ENCODE measurements at places on chromosomes 5 and 9.

DNA sequence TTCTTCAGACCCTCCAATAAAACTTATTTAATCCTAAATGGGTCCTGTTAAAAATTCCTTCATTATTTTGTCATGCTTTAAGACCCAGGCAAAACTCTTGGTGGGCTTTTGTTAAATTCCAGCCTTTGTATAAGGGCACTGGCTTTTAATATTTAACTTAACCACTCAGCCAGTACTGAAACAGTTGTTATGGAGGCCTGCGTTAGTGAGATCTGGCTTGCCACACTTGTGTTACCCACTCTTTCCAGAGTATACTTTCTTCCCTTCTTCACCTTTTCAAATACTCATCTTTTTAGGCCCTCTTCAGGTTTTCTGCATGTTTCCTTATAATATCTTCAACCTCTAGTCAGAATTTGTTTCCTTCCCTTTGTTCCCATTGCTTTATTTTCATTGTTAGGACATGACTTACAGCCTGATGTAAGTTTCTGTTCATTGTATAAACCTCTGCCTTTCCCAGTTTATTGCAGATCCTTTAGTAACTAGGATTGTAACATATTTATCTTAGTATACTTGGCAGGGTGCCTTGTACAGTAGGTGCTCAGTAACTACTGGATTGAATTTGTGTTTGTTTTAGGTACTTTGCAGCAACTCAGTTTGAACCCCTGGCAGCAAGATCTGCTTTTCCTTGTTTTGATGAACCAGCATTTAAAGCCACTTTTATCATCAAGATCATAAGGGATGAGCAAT lies 48.8 kb downstream of the LNPEP start:
- no peak for DNase-seq

GRCh38 chr5:65825408-65826328 lies 100.7 kb upstream of the ERBIN start:
- DNase-seq, result no peak

DNA sequence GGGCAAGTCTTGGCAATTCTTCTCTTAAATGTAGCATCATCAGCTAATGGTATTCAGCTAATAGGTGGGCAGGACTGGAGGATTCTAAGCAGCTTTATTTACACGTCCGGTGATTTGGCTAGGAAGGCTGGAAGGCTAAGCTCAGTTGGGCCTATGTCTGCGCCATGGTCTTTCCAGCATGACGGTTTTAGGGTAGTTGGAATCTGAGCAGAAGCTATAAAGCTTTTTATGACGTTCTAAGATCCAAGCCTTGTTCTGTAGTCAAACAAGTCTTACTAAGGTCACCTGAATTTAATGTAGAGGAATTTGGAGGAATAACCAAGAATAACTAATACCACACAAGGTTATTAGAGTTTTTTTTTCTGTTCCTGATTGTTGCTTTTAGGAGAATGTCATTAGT lies 66.2 kb downstream of the CDC42SE2 start:
- DNase-seq, result no peak

- no peak for DNase-seq
These were observed 2.5 kb downstream of the IRX2 start for GRCh38 chr5:2748861-2749513.

- no peak for DNase-seq
These were observed 130.9 kb downstream of the C9orf50 start for GRCh38 chr9:129489838-129490582.

- DNase-seq, result no peak
These were observed 5.3 kb upstream of the ACSL6 start for GRCh38 chr5:132016721-132017250.
